ENCODE measurements at places on chromosomes 7 and 10.

- no peak for DNase-seq
These were observed 53.1 kb downstream of the INPP5A start for GRCh38 chr10:132590752-132591121.

- no peak for DNase-seq
These were observed 5.7 kb upstream of the OR2F2 start for GRCh38 chr7:143929224-143929920.

DNA sequence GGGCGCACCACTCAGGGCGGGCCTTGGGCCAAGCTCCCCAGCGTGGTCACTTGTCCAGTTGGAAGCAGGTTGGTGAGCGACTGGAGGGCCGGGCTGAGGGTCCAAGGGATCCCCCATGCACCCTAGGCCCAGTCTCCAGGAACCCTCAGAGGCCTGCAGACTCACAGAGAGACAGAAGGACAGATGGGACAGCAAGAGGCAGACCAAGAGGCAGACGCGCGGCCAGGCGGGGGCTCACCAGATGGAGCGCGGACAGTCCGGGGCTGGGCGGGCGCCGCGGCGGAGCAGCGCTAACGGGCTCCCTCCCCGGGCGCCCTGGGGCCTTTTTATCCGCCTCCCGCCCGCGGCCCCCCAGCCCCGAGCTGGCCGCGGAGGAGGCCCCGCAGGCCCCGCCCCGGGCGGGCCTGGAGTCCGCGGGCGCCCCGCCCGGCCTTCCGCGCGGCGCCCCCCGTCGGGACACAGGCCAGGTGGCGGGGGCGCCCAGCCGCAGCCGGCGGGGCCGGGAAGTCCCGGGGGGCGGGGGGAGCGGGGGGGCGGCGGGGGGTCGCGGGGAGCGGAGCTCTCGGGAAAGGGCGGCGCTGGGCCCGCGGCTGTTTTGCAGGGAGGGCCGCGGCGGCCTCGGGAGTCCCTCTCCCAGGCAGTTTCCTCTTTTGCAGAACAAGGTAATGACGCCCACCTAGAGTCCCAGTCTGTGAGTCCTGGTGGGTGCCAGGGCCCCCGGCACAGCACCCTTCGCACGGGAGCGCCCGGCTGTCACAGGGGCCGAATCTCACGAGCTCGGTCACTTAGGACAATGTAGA is at the start of gene LOXL4:
Gene LOXL4 (minus strand): TSS at position 301 of the 800 bp plus-strand sequence. CDS start 5,175 bp downstream, outside the sequence.
- no peak for DNase-seq

- DNase-seq: no peak
These were observed 136.3 kb upstream of the ANK3 start for GRCh38 chr10:60525716-60526585.

- no peak for DNase-seq
These were observed 128.7 kb upstream of the RHEB start for GRCh38 chr7:151648429-151648828.

DNA sequence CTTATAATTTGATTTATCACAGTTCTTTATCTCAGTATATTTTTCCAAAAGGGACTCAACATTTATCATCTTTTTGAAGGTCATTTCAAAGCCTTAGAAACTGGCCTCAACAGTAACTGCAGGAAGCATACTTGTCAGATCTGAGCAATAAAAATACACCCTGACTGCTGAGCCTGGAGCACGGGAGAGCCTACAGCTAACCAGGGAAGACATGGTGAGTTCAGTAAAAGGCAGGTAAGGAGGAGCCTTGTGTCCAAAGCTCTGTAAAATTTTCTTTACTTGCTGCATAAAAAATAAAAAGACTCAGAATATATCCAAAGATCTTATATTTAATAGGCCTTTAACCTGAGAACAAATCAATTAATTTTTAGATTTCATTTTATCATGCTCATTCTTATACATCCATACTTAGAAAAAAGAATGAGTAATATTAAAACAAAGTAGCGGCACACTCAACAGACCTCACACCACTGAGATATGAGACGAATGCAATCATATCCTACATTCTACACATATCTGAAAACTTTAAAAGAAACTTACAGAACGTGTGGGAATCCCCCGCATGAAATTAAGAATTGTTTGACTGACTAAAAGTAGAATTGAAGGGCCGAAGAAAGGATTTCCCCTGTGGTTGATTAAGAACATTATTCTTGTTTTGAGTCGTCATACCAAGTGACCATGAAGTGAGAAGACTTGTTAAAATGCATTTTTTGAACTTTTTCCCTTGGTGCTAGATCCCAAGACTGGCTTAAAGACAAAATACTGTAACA is 296.4 kb upstream of the MKLN1 start:
- DNase-seq: no peak

DNA sequence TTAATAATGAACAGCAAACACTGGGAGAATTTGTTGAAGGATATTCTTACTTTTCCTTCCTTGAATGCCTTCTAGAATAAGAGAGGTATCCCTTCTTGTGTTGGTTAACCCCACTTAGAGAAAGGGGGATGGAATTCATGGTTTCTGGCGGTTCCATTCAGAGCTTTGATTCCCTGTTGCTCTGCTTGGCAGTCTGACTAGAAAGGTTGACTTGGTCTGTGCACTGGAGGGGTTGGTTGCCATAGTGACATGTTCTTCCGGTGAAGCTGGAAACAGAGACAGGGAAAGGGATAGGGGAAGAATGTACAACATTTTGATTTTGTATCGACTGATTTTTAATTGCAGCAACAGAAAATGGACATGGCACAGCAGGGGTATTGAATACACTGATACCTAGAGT is 2.5 kb downstream of the TMEM178B start:
- no peak for DNase-seq

GRCh38 chr7:122143376-122143750 is 686 bp downstream of the AASS start:
- DNase-seq: no peak
